ENCODE measurements at places on chromosomes 7 and 10.
A peak's percentile ranks its signal among the peaks of the same experiment; 100 is the strongest.

GRCh38 chr7:94700926-94701554, 45.1 kb upstream of the SGCE start:
- DNase-seq, result no peak

DNA sequence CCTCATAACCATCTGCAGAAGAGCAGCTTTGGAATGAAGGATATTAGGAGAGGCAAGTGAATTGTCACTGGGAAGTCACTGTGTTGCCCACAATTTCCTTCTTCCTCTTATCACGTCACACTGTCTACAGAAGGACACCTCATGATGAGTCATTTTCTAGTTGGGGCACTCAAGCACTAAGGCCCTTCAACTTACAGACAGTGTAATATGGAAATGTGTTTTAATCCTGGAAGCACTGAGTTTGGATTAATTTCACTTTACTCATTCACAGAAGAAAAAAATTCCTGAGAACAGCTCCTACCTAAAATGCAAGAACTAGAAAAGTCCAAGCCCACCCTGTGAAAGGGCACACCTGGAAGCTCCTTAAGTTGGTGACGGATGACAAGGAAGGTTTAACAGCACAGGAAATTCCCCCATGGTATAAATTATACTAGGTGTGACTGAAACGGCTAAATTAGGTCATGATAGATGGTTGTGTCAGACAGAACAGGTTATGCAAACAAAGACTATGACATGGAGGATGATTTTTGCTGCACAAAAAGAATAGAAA, 56.6 kb downstream of the PARD3 start:
- DNase-seq, result no peak

DNA sequence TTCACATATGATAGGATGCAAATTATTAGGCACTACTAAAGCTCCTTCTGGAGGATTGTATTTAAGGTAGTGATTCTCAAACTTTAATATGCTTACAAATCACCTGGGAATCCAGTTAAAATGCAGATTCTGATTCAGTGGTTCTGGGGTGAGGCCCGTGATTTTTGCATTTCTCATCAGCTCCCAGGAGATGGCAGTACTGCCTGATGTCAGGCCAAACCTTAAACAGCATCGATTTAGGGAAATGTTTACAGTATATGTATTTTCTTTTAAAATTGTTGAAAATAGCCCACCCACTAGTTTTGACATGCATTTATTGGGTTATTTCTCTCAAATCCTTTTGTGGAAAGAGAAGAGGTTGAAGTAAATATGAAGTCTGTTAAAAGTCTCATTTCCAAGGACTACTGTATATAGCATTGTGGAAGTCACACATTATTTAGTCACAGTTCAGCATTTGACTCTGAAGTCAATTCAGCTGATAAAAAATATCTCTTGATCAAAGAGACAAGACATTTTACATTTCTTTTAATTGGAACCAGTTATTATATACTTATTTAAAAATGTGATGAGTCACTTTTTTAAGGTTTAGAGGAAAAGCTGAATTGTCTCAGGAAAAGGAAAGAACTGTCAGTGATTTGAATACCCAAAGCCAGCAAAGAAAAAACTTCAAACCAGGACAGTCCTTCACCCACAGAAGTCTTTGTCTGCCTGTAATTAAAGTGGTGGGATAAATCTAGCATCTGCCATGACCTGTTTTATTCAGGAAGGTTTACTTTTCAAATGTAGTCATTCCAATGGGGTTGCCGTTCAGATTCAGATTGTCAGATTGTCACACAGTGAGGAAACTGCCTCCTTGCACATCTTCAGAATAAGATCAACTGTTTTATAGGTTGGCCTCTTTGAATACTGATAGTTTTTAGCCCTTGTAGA, 21.1 kb upstream of the HBP1 start:
- peak; percentile 45 for DNase-seq

- no peak for DNase-seq
These were observed 348.6 kb upstream of the COBL start for GRCh38 chr7:51665045-51665780.

DNA sequence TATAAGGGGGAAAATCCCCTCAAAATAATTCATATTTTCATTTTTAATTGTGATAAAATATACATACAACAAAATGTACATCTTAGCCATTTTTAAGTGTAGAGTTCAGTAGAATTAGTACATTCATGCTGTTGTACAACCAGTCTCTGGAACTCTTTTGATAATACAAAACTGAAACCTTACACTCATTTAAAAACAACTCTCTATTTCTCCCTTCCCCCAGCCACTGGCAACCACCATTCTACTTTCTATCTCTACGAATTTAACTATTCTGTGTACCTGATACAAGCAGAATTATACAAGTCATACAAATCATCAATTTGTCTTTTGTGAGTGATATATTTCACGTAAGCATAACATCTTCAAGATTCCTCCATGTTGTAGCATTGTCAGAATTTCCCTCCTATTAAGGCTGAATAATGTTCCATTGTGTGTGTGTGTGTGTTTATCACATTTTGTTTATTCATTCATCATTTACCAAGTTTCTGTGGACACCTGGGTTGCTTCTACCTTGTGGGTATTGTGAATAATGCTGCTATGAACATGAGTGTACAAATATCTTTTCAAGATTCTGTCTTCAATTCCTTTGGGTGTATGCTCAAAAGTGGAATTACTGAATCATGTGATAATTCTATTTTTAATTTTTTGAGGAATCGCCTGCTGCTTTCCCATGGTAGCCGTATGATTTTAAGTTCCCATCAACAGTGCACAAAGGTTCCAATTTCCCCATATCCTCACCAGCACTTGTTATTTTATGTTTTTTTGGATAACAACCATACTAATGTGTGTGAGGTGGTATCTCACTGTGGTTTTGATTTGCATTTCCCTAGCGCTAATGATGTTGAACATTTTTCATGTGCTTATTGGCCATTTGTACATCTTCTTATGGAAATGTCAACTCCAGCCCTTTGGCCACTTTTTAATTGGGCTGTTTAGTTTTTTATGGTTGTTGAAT, 4.7 kb upstream of the EBLN1 start:
- peak; percentile 12 for DNase-seq

- no peak for DNase-seq
These were observed 157.2 kb downstream of the SH2D4B start for GRCh38 chr10:80694930-80695329.

DNA sequence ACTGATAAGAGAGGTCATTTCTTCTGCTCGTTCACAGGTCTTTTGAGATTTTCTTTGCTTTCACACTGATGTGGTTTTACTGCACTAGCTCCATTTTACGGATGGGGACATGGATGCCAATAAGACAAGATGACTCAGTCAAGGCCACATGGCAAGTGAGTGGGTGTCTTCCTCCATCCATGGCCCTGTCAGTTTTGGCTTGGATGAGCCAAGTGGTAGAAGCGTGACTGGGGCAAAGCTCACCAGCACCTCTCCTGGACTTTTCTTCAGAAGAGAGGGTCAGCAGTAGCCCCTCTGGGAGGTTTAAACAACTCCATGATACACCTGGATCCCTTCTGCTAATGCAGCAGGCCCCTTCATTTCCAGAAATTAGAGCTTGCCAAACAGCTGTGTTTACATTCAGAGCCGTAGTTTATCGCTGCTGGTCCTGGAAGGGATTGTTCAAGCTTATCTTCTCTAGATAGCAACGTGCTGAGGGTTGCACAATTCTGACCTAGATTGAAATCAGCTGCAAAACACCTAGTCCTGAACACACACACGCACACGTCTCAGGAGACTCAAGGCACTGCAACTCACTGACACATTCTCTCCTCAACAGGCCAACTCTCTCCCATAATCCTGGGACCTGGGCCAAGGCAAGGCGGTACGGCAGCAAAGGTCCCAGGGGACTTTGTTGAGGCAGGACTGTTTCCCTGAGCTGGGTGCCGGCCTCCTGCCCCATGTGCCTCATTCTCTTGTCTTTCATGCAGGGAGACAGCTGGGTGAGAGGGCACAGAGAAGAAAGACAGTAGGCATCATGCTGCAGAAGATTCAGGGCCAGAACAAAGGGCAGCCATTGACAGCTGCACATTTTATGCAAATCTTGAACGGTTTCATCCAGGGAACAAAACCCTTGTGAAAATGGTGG, 14.2 kb upstream of the PDCD4 start:
- peak; percentile 30 for DNase-seq

DNA sequence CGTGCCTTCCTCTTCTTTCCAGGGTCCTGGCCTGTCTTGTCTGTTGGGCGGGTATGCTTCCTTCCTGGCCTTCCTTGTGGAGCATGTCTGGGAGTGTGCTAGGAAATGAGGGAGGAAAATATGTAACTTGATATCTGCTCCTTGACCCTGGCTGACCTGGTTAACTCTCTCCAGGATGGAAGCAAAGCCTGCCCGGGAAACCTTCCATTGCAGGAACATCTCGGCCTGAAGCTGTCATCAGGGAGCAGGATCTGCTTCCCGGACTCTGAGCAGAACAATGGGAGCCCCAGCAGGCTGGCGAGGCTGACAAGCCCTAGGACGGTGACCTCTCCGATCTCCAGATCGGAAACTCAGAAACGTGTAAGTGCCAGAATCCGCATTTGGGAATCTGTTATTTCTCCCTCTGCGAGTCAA, 340.3 kb downstream of the FRMD4A start:
- DNase-seq, result no peak

DNA sequence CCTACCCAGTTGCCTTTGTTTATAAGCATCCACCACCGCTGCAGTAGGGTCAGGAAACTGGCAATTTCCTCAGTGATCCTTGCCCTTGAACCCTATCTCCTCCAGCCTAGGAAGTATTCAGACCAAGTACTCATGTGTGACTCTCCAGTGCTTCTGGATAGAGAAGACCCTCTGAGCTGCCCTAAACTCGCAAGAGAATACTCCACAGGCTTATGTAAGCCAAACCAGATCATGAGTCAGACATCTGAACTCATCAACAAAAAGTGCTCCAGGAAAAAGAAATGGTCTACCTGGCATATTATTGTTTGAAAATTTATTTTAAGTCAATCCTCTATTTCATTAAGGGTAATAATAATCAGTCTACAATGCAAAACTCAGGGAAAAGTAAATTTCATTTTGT, 101.3 kb downstream of the KAT6B start:
- no peak for DNase-seq

GRCh38 chr10:79025199-79025832, 43.5 kb upstream of the ZMIZ1 start:
- no peak for DNase-seq

GRCh38 chr10:108469940-108470339, 1305.4 kb upstream of the SORCS1 start:
- DNase-seq, result no peak

- DNase-seq, result no peak
These were observed 306.4 kb upstream of the FZD1 start for GRCh38 chr7:90957883-90958282.

- DNase-seq, result no peak
These were observed 124.8 kb upstream of the CHST15 start for GRCh38 chr10:124217906-124218804.

DNA sequence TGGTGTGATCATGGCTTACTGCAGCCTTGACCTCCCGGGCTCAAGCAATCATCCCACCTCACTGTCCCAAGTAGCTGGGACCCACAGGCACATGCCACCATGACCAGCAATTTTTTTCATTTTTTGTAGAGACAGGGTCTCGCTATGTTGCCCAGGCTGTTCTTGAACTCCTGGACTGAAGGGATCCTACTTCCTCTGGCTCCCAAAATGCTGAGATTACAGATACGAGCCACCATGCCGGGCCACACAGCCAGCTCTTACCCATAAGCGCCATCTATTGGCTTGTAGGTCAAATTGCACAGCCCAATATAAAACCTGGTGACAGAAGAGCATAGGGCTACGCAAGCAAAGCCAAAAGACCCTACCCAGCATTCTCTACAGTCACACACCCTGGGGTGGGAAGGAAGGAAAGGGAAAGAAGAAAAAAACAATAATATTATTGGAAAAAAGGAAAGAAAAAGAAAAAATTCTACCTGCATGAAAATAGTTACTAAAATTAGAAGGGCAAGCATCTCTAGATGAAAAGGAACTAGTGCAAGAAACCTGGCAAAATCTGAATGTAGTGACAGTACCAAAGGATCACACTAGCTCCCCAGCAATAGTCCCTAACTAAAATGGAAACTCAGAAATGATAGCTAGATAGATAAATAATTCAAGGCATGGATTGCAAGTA, 29.4 kb upstream of the AMPH start:
- DNase-seq, result peak; percentile 14

GRCh38 chr7:96591900-96592676, 117.6 kb downstream of the SEM1 start:
- no peak for DNase-seq

DNA sequence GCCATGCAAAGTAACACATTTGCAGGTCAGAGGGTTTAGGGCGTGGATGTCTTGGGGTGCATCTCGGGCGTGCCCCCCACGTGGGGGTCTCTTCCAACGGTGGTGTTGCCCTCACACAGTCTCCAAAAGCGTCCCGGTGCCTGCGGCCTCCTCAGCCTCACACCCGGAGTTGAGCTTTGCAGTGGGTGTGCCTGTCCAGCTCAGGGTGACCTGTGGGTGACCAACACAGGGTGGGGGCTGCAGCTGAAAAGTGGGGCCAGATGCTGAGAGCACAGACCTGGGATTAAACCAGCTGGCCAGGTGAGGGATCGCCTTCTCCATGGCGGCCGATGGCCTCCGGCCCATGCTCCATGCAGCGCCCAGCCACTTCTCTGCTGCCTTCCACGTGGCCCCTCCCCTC, 63.1 kb downstream of the PWWP2B start:
- DNase-seq, result no peak

DNA sequence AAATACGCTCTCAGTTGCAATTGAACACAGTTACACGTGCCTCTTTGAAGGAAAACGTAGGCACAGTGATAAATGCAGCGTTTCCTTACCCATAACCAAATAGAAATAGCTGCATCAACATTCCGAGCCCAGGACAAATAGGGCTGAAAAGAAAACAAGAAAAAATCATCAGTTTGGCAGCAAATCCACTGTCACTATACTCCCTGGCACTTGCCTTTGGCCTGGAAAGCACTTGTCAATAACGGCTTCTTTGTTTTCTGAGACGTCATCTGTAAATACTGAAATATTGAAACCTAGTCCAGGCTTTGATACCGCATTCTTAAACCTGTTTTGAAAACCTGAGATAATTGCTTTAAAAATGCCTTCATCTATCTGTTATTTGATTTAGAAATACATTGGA, 167.2 kb upstream of the AKR1E2 start:
- DNase-seq, result no peak

GRCh38 chr10:47079204-47079580, 168.0 kb downstream of the PTPN20 start:
- DNase-seq, result no peak

DNA sequence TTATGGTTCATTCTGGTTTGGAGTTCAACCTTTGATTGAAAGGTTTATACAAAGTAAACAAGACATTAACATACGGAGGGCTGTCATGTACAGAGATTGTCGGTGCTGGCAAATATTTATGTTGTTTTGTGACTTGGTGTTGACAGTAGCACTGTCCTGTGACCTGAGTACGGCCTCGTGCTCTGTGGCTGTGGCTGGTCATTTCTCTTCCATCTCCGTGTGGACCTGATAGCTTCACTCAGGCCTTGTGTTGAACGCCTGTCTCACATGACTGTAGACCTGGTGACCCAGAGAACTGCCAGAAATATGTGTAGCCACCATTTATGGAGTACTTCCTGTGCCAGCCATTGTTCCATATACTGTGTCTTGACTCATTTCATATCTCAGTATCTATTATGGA, 311.6 kb downstream of the CCDC3 start:
- DNase-seq, result no peak
